ENCODE measurements at places on chromosomes 5 and 9. TPM values are rescaled to one million over a fixed set of nuclear protein-coding genes. Genes with fewer than 3 reads are reported as not detected.

The ABO gene
- total RNA-seq, result 4.5 TPM

GRCh38 chr9:93280661-93281259 lies 96.8 kb downstream of the WNK2 start:
- no peak for DNase-seq

The CDC20B gene
- total RNA-seq, result not detected

- DNase-seq, result no peak
Observed at GRCh38 chr5:142941245-142941644, 171.1 kb downstream of the ARHGAP26 start.

DNA sequence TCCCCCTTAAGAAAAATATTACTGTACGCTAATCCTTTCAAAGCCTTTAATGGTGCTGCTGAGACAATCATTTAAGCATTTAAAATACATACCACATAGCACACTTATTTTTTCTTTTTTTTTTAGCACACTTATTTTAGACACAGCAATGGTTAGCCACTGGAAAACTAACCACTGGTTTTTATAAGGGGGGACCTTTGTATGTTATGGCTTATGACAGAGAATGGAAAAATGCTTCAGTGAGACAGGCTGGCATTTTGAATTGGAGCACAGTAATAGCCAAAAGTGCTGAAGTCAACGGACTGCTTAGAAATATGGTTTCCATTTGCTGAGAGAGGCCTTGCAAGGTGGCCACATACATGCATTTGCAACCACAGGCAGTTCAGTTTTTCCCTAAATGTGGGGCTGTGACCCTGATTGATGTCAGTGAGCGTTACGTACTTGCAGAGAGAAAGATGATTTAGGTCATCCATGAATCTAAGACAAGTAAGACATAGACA lies 28.5 kb downstream of the AOPEP start:
- no peak for DNase-seq

The PRDM9 gene
- not detected for total RNA-seq

The PCDHB10 gene
- total RNA-seq, result 0.35 TPM

All from renal cortical epithelial cell (primary cell).